Central memory CD8-positive, alpha-beta T cell (primary cell): ENCODE measurements at places on chromosomes 4 and X.
A peak's percentile ranks its signal among the peaks of the same experiment; 100 is the strongest.

DNA sequence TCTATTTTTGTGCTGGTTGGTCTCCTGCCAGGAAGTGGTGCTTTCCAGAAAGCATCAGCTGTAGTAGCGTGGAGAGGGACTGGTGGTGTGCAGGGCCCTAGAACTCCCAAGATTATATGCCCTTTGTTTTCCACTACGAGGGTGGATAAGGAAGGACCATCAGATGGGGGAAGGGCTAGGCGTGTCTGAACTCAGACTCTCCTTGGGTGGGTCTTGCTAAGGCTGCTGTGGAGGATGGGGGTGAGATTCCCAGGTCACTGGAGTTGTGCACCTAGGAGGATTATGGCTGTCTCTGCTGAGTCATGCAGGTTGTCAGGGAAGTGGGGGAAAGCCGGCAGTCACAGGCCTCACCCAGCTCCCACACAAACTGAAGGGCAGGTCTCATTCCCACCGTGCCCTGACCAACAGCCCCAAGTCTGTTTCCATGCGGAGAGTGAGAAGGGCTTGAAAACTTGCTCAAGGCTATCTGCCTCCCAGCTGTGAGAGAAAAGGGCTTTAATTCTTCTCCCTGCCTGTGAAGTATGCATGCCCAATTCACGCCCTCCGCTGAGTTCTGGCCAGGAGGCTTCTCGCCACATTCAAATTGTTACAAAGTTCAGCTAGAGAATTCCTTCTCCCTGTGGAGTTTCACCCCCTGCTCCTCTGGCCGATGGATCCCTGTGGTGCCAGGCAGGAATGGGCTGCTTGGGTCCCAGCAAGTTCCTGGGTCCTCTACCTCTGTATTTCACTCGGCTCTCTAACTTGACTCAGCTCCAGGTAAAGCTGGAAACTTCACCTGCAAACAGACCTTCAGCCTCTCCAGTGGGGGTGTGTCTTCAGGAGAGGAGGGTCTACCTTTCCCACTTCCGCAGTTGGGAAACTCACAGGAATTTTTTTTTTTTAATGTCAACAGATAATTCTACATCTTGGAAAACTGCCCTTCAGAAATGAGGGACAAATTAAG is 7.7 kb upstream of the CSTF2 start:
- DNase-seq: no peak

GRCh38 chrX:67673741-67674274 is 130.0 kb downstream of the AR start:
- DNase-seq: no peak

DNA sequence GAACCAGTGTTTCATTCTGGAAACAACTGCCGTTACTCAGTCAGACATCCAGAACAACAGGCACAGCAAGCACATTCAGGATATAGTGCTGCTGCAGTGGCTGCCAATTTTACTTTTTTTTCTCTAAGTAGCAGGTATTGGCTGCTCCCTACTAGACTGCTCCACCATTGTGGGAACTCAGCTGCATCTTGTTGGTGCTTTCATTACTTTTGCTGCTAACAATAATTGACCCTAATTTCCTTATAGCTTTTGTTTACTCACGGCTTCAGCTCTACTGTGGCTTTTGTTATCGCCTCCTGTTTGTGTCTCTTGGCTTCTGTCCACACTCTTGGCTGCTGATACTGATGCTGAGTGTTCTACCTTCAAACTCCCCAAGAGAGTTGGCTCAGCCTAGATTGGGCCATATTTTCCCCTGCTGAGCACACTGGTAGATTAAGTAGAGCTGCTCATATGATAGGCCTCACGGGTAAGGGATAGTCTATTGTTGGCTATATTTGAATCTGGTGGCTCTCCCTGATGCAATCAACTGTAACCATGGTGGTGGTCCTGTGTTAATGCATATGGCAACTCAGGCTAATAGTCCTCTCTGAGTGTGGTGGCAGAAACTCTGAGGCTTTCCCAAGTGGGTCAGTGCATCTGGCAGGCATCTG is 44.5 kb upstream of the IL2 start:
- DNase-seq: no peak

DNA sequence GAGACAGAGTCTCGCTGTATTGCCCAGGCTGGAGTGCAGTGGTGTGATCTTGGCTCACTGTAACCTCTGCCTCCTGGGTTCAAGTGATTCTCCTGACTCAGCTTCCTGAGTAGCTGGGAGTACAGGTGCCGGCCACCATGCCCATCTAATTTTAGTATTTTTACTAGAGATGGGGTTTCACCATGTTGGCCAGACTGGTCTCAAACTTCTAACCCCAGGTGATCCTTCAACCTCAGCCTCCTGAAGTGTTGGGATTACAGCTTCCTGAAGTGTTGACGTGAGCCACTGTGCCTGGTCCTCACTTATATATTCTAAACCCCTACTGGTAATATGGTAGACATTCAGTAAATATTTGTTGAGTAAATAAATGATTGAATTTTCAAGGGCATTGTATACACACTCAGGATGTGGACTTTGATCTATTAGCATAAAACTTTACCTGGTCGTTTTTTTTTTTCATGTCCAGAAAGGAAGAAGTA is 33.0 kb downstream of the MTHFD2L start:
- no peak for DNase-seq

DNA sequence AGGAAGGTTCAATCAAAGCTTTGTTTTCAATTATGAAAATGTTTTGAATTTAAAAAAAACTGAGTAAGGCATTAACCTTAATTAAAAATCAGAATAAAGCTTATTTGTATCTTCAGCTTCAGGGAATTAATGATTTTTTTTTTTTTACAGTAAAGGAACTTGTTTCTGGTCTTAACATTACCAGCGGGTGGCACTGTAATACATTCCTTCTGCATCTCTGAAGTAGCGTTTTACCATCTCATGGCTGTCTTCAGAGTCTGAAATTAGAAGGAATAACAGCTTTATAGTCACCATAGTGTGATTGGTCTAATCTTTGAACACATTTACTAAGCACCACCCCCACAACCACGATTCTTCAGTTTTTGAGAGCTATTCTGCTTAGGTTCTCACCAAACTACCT is 102.6 kb downstream of the IL1RAPL2 start:
- DNase-seq: no peak

DNA sequence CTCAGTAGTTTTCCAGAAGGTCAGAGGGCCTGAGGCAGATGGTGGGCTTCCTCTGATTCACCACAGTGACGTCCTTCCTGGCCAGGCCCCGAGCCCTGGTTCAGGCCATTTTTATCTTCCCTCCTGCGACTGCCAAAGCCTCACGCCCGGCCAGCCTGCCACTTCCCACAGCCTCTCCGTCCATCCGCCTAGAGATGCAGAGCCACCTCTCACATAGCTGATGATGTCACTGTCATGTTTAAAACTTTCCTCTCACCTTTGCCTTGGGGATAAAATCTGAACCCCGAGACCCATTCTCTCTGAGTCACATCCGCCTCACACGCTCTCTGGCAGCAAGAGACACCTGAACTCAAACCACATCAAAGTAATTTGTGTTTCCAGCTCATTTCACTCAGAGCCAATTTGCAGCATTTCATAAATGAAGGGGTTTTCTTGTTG is 175.3 kb downstream of the QDPR start:
- DNase-seq: peak; percentile 16

DNA sequence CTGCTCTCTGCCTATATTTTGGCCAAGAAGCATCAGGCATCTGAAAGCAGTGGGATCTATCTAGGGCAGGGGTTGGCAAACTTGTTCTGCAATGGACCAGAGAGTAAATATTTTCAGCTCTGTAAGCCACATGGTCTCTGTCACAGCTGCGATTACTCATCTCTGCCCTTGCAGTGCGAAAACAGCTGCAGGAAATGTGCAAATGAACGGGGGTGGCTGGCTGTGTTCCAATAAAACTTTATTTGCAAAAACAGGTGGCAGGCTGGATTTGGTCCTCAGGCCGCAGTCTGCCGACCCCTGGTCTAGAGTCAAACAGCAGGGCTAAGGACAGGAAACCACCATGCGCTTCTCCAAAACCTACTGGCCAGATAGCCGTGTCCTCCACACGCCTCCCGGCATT is 48.6 kb downstream of the ACOX3 start:
- no peak for DNase-seq

DNA sequence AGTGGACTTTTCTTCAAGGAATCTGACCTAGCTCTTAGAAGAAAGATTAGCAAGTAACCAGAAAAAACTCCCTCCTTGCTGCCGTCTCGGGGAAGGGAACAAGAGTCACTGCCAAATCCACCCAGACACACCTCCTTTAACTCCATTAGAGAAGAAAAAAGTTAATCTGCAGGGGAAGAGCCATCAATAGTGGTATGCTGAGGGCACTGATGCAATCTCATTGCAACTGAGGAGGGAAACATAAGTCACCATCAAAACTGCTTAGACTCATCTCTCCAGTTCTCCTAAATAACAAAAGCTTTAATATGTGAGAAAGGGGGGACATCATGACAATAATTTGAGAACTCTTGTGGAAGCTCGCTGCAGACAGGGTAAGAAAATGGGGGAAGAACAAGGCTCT is 49.3 kb upstream of the MAGED4B start:
- no peak for DNase-seq

GRCh38 chr4:99746443-99746842 is 70.2 kb upstream of the DAPP1 start:
- DNase-seq: no peak

GRCh38 chr4:137226221-137226620 is 306.1 kb downstream of the PCDH18 start:
- DNase-seq: no peak

GRCh38 chr4:110002326-110002725 is 89.6 kb downstream of the EGF start:
- no peak for DNase-seq
